T-helper 2 cell (primary cell): ENCODE measurements at places on chromosomes 16 and 17.

DNA sequence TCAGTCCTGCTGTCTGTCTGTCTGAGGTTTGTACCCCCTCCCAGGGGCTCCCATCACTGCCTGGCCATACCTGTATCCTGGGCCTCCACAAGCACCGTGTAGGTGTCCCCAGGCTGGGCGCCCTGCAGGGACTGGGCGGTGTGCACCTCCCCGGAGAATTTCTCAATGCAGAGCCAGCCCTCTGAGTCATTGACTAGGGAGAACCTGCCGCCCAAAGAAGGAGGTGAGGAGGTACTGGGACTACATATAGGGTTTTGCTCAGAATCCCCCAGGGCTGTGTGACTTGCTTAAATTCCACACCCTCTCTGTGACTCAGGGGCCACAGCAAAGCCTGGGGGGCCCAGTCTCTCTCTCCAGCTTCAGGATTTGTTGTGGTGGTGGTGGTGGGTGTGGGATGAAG lies 7.6 kb downstream of the CDH16 start:
- DNase-seq: no peak

DNA sequence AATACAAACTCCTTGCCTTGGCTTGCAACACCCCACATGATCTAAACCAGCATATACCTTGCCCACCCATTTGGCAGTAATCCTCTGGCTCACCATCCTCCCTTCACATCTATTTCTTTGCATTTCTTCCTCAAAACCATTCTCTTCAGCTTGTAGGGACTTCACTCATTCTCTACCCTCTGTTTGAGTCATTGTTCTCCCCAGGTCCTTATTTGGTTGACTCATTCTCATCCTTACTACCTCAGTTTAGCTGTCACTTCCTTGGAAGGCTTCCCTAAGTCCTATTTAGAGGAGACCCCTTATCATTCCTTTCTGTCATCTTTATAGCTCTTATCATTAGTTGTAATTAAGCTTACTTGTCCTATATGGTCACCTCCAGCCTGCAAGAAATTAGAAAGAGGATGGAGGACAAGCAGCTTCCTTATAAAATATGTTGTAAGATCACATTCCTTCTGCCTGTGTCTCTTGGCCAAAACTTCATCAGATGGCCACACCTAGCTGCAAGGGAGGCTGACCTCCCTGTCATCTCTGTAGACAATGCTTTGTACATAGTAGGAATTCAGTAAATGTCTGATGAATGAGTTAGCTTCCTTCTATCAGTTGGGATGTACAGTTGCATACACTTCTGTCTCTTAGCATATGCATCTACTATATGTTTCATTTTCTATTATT lies 1.7 kb downstream of the TTC19 start:
- no peak for DNase-seq

DNA sequence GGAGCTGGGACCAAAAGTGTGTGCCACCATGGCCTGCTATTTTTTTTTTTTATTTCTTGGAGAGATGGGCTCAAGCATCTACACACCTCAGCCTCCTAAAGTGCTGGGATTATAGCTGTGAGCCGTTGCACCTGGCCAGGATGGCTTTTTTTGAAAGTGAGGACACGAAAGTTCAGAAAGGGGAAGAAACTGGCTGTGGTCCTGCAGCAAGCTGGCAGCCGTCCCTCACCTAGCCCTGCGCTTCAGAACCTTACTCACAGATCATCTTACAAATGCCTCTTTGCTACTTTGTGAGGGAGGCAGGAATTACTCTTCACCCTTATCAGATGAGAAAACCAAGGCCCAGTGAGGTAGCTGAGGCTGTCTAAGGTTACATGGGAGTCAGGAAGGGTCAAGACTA lies 4.5 kb upstream of the PPY start:
- no peak for DNase-seq

DNA sequence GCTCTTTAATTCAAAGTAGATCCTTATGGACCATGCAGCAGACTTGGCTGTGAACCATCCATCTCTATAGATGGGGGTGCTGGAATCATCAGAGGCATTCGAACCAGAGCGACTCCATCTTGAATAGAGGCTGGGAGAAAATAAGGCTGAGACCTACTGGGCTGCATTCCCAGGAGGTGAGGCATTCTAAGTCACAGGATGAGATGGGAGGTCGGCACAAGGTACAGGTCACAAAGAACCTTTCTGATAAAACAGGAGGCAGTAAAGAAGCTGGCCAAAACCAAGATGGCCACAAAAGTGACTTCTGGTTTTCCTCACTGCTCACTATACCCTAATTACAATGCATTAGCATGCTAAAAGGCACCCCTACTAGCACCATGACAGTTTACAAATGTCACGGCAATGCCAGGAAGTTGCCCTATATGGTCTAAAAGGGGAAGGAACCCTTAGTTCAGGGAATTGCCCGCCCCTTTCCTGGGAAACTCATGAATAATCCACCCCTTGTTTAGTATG lies 89.2 kb upstream of the BRD7 start:
- DNase-seq: no peak
